Activated effector memory CD4-positive, alpha-beta T cell treated with Interleukin-2 at 50 U/mL for 16 hours (primary cell): ENCODE measurements at places on chromosomes 7 and 10.

GRCh38 chr10:98047009-98047741 lies 16.8 kb upstream of the CRTAC1 start:
- DNase-seq: no peak

DNA sequence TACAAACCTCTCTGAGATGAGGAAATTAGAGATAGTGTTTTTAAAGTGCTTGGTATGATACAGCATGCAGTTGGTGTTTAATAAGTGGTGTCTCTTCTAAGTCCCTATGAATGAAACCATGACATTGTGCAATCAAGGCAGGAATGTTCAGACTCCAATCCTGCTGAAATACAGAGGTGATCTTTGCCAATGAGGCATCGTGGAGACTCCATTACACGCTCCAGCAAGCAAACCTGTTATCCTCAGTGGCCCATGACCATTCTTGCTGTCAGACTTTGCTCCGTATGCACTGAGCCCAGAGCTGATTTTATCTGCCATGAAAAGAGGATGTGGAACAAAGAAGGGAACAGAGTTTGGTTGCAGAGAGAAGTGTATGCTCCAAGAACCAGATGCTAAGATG lies 47.3 kb downstream of the CDHR3 start:
- DNase-seq: no peak

DNA sequence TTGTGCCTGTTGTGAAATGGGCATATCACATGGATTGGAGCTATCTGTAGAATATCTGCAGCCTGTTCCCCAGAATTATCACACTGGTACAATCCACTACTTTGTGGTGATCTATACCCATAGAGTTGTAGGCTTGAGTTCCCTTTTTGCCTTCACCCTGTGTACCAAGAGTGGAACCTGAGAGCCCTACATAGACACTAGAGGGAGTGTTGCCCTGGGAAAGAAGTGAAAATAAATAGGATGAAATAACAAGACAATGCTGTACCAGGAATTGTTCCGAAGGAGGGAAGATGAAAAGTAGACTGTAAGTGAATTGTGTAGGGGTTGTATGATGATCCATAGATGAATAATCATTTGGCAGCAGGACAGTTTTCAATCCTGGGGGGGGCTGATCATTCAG lies 9.0 kb downstream of the SORCS3 start:
- DNase-seq: no peak

- DNase-seq: no peak
Measured at GRCh38 chr10:63788152-63788821, 267.1 kb downstream of the REEP3 start.

DNA sequence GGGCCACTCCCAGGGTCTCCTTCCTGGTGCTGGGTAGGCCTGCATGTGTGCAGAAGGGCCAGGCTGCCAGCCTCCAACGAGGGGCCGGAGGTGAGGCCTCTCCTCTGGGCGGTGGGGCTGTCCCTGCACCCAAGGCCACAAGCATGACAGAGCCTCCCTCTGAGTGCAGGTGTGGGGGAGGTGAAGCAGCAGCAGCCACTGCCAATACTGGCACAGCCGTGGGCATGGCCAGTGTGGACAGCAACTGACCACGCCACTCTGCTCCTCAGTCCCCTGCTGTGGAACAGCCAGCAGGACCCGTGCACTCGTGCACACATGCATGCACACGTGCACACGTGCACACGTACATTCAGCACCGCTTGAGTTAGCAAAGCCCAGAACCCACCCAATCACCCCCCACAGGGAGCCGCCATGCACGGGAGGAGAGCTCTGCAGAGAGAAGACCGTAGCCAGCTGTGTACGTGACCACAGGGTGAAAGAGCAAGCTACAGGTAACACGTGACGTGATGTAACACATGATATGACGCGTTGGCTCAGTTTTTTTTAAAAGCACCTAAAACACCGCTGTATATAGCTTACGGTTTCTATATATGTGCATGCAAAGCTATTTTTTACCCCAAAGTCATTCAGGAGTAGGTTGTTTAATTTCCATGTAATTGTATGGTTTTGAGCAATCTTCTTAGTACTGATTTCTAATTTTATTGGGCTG lies 23.1 kb downstream of the PAPOLB start:
- no peak for DNase-seq

DNA sequence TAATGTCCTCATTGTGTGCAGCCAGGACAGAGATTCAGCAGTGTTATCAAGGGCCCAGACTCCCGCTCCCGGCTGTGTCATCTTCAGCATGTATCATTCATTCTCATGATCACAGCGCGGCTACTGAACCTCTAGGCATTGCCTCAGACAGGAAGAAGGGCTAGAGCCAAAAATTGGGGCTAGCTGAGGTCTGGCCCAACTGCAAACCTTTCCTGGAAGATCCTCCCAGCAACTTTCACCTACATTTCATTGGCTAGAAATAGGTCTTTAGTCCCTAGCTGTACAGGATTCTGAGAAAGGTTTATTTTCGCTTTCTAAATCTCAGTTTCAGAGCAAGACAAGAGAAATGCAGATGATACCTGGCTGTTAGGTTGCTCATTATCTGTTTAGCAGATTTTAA lies 81.9 kb downstream of the CREM start:
- peak; percentile 15 for DNase-seq

- no peak for DNase-seq
Measured at GRCh38 chr10:117138838-117139580, 939 bp upstream of the VAX1 start.

- DNase-seq: no peak
Measured at GRCh38 chr10:18474118-18474455, 177.3 kb downstream of the NSUN6 start.

DNA sequence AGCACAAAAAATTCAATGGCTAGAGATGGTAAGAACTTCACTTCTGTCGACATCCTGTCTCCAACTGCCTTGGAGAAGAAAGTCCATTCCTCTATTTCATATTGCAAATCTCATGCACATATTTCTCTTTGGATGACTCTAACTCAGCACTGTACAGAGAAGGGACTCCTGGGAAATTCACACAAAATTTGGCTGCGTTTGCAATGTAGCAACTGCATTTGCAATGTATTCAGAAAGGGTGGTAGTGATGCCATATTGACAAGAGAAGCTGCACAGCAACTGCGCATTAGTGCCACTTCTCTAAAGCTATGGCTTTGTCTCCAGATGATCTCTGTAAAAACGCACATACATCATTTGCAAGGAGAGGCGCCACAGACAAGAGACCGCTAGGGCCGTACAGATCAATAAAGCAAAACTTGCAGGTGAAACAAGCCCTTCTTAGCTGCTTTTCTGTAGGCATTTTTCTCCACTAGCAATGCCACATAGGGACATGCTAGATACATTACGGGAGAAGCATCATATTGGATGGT lies 389.5 kb downstream of the TCERG1L start:
- DNase-seq: no peak

DNA sequence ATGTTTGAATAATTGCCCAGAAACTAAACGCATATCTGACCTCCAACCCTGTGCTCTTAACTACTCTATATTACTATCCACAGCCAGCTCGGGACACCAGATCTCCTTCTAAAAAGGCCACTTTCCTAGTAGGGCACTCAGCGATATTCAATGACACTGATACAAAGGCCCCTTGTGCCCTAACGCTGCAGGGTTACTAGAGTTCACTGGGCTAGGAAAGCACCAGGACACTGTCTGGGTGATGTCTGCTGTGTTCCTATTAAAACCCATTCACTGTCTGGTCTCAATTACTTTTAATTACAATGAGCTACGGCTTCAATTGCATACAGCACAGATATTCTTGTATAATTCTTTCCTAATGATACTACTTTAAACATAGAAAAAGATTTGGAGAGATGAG lies 91.7 kb downstream of the SORCS1 start:
- DNase-seq: no peak

- no peak for DNase-seq
Measured at GRCh38 chr7:98221611-98222532, 10.6 kb downstream of the BHLHA15 start.

GRCh38 chr7:43629857-43630256 lies 46.9 kb downstream of the STK17A start:
- no peak for DNase-seq

GRCh38 chr7:29748286-29749099 lies 57.8 kb upstream of the WIPF3 start:
- DNase-seq: no peak

DNA sequence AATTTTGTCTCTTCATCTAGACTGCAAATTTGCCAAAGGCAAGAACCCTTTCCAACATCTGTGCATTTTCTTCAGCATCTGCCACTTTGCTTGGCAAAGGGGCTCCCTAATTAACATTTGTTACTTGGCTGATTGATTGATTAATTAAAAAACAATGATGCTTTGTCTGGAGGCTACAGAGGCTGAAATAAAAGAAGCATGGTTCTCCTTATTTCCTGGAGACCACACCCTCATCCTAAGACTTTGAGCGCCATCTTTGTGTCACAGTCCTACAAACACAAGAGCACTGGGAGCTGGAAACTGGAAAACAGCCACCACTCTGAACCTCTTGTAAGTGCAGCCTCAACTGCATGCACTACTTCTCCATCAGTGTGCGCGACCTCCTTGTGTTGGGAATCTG lies 189.2 kb downstream of the C7orf25 start:
- no peak for DNase-seq

DNA sequence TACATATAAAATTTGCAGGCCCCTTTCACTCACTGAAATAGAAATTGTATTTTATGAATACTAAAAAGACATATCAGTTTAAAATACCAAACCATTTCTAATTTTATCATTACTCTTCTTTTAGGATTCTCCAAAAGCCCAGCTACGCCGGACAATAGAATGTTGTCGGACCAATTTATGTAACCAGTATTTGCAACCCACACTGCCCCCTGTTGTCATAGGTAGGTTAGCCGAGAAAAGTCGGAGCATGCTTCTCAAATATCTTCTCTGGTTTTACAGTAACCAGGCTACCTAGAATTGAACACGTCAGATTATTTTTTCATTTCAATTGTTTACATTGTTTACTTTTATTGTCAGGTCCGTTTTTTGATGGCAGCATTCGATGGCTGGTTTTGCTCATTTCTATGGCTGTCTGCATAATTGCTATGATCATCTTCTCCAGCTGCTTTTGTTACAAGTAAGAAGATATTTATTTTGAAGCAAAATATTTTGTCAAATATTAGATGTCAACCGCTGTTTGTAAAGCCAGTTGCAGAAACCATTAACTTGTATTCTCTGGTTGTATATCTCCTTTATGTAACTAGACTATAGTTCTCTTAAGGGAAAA lies 57.6 kb downstream of the MMRN2 start:
- DNase-seq: no peak

DNA sequence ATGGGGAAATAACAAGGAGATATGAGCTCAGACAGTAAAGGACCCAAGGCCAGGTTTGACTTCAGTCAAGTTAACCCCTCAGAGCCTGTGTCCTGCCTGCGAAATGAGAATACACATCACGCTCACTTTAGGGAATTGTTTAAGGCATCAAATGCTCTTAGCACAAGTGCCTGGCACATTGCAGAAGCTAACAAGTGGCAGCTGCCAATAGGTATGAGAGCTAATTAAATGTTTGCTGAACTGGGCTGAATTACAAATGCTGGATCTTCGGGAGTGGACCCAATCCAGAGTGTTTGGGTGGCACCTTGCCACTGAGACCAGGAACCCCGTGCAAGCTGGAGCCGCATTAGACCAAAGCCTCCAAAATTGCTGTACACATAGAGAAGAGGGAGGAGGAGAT lies 136.8 kb downstream of the C10orf90 start:
- DNase-seq: no peak

DNA sequence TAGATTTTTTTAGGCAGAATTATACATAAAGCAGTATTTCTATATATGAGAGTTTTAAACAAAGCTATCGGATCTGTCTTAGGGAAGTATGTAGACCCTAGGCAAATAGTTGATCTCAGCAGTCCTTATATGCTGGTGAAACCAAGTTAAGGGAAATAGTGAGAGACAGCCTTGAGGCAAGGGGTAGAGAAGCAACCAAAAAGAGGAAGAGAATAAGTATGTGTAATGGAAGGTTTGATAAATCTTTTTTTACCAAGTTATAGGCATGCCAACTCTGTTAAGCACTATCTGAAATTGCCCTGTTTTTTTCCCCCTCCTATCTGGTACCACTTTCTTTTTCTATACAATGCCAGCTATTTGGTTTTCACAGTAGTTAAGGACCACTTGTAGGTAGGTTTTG lies 19.9 kb downstream of the SPAG6 start:
- no peak for DNase-seq

DNA sequence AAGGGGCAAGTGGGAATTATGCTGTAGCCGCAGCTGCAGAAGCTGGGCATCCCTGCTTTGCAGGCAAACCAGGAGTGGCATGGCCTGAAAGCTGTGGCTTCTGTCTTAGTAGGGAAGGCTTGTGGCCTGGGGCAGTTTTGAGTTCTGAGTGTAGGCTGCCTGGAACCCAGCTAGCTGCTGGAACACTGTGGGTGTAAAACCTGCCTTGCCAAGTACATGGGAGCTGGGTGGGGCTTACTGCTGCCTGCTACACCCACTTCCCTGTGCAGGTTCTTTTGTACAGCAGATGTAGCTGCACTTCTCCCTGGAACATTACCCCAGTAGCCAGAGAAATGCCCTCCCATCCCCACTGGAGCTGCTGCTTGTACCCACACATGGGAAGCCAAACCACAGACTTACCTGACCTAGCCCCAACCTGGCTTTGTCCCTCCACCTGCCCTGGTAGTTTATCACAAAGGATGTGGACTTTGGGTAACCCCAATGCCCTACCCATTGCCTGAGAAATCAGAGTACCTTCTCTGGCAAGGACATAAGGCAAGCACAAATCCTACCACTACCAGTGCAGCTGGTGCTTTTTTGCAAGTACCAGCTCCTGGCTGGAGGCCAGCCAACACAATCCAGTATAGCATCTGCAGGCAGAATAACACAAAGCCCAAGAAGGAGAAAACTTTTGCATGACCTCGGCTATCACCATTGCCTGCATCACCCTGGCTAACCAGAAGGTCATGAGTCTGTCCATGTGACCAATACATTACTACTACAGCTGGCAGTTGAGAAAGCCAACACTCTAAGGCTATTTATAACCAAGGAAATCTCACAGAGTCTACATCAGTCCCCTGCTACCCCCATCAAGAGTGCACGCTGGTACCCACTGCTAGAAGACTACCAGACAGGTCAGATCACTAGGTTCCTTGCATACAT lies 26.5 kb upstream of the PPP1R3A start:
- no peak for DNase-seq

- no peak for DNase-seq
Measured at GRCh38 chr10:77378366-77379349, 258.9 kb downstream of the KCNMA1 start.

DNA sequence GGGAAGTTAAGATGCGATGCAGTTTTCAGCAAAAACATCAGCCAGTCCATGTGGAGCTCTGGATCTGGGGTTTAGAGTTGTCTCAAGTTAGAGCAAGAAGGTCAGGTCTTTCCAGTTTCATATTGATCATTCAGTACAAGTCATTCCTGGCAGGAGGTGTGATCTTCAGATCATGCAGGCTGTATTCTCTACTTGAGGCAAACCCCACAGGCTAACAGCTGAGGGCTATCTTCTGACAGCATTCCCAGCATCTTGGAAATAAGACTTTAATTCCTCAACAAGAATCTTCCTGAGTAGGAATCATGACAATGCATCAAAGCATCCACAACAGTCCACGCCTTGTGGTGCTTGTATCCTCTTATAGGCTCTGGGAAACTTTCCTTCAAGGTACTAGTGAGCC lies 94.9 kb upstream of the ZNF438 start:
- no peak for DNase-seq
